ENCODE measurements at places on chromosomes 13 and 19. TPM values are rescaled to one million over a fixed set of nuclear protein-coding genes. Genes with fewer than 3 reads are reported as not detected.
A peak's percentile ranks its signal among the peaks of the same experiment; 100 is the strongest.

GRCh38 chr19:48859711-48860572, 8.5 kb downstream of the PLEKHA4 start:
- H3K36me3 ChIP-seq, result no peaks in the 10 kb centered on the region
- peak overlapping the region; percentile 5 for H3K27ac ChIP-seq
- no peak overlapping the region for H3K4me3 ChIP-seq
- no peaks in the 10 kb centered on the region for H3K27me3 ChIP-seq
- peaks cover 8% of the 10 kb centered on the region for H3K4me1 ChIP-seq

GRCh38 chr13:23231241-23231640, 50.5 kb downstream of the SGCG start:
- H3K27ac ChIP-seq, result no peak overlapping the region
- no peaks in the 10 kb centered on the region for H3K27me3 ChIP-seq
- no peaks in the 10 kb centered on the region for H3K36me3 ChIP-seq

DNA sequence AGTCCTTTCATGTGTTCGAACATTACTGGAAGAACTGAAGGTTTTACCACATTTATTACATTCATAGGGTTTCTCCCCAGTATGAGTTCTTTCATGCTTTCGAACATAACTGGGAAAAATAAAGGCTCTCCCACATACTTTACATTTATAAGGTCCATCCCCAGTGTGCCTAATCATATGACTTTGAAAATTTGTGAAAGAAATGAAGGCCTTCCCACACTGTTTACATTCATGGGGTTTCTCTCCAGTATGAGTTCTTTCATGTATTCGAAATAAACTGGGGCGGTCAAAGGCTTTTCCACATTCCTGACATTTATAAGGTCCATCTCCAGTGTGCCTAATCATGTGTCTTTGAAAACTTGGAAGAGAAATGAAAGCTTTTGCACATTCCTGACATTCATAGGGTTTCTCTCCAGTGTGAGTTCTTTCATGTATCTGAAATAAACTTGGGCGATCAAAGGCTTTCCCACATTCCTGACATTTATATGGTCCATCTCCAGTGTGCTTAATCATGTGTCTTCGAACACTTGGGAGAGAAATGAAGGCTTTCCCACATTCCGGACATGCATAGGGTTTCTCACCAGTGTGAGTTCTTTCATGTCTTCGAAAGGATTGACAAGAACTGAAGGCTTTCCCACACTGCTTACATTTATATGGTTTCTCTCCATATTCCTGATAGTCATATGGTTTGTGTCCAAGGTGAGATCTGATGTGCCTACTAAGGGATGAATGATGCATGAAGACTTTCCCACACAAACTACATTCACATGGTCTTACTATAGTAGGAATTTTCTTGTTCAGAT, 24.0 kb downstream of the ZNF564 start:
- H3K27ac ChIP-seq, result no peak overlapping the region
- H3K27me3 ChIP-seq, result peaks cover 5% of the 10 kb centered on the region
- peak; percentile 69 for DNase-seq
- peak overlapping the region; percentile 34 for H3K4me3 ChIP-seq

GRCh38 chr19:588093-588740, 1.5 kb upstream of the HCN2 start:
- no peak overlapping the region for H3K27ac ChIP-seq
- H3K36me3 ChIP-seq, result no peaks in the 10 kb centered on the region
- H3K27me3 ChIP-seq, result peaks cover 31% of the 10 kb centered on the region
- 0 out of 2 replicates have a peak overlapping the region, but pooled peaks have one; percentile 23 for H3K4me3 ChIP-seq
- peak; percentile 92 for DNase-seq
- H3K4me1 ChIP-seq, result peaks cover 5% of the 10 kb centered on the region

DNA sequence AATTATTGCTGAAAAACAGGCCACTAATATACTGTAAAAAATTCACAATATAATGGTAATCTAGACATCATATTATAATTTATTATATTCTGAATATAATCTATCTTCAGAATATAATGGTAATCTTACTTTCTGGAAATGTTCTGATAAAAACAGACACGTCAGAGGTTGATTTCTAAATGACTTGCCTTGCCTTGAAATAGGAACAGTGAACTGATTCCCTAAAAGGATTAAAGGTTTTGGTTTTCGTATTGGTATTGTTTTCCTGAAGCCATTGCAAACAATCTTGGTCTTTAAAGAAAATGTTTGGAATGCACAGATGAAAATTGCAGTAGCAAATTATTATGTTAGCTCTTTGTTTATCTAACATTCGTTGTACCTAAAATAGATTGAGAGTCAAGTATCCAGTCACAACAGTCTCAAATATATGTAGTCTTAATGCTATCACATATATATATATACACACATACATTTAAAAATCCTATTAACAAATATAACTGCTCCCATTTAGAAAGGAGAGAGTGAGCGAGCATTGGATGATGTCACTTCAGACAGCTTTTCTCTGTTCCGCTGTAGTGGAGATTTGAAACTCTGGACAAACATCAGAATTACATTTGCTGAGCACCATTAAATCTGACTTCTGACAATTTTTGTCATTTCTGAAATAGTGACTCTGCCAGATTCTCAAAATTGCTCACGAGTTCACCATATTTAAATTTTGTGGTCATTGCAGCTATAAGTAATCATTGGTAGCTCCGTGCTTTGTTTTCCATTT, 1.7 kb downstream of the ITM2B start:
- H3K27ac ChIP-seq, result peak overlapping the region; percentile 80
- H3K36me3 ChIP-seq, result no peaks in the 10 kb centered on the region
- no peak for DNase-seq
- peaks cover 54% of the 10 kb centered on the region for H3K4me1 ChIP-seq
- peaks cover 4% of the 10 kb centered on the region for H3K27me3 ChIP-seq

DNA sequence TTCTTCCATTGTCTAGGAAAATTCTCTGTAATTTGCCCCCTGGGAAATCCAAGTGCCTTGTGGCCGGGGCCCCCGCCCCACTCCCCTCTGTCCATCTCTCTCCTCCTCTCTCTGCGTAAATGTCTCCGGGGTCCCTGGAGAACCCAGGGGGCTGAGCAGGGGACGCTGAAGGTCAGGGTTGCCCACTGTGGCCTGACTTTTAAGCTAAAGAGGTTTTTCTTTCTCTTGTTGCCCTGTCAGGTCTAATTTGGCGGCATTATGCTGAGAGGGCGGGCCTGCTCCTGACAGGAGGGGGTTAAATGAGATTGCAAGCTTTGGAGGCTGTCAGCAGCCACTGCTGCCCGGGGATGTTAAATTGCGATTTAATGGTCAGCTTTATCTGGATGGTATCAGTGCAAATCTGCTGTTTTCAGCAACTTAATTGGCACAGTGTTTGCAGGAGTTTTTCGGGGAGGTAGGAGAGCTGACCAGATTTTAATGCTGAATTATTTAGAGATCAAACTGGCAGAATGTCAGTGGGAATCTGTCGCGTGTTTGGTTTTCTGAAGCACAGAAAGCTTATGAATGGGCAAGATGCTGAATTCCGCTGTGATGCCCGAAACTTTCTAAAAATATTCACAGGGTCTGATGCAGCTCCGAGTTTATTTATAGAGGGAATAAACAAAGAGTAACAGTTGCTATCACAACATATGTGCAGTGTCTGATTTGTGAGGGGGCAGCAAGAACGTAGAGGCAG, 93.2 kb upstream of the SOX1 start:
- no peaks in the 10 kb centered on the region for H3K27me3 ChIP-seq
- no peak overlapping the region for H3K4me3 ChIP-seq
- no peak overlapping the region for H3K27ac ChIP-seq
- DNase-seq, result no peak
- no peaks in the 10 kb centered on the region for H3K36me3 ChIP-seq
- H3K4me1 ChIP-seq, result peaks cover 3% of the 10 kb centered on the region

GRCh38 chr19:51251468-51251820, 564 bp downstream of the SIGLECL1 start:
- no peaks in the 10 kb centered on the region for H3K4me1 ChIP-seq
- no peaks in the 10 kb centered on the region for H3K36me3 ChIP-seq
- no peak overlapping the region for H3K27ac ChIP-seq

- peak overlapping the region; percentile 98 for H3K27ac ChIP-seq
- peak overlapping the region; percentile 39 for H3K4me3 ChIP-seq
- DNase-seq, result peak; percentile 53
Observed at GRCh38 chr13:35988648-35989081, 142.5 kb downstream of the DCLK1 start.

- no peak overlapping the region for H3K27ac ChIP-seq
- no peaks in the 10 kb centered on the region for H3K4me1 ChIP-seq
- no peak for DNase-seq
- no peaks in the 10 kb centered on the region for H3K27me3 ChIP-seq
- no peak overlapping the region for H3K4me3 ChIP-seq
Observed at GRCh38 chr13:19910336-19911072, 47.1 kb upstream of the ZMYM5 start.

- DNase-seq, result no peak
- H3K4me3 ChIP-seq, result no peak overlapping the region
- no peaks in the 10 kb centered on the region for H3K27me3 ChIP-seq
- H3K4me1 ChIP-seq, result no peaks in the 10 kb centered on the region
Observed at GRCh38 chr19:18478545-18479311, 40.8 kb upstream of the ISYNA1 start.

GRCh38 chr13:113901231-113901630, 37.4 kb upstream of the GAS6 start:
- no peaks in the 10 kb centered on the region for H3K4me1 ChIP-seq
- no peak for DNase-seq
- H3K27ac ChIP-seq, result no peak overlapping the region
- no peaks in the 10 kb centered on the region for H3K27me3 ChIP-seq
- H3K4me3 ChIP-seq, result no peak overlapping the region
- no peaks in the 10 kb centered on the region for H3K36me3 ChIP-seq

GRCh38 chr13:41418027-41418426, 39.3 kb upstream of the RGCC start:
- H3K36me3 ChIP-seq, result no peaks in the 10 kb centered on the region
- no peaks in the 10 kb centered on the region for H3K27me3 ChIP-seq
- H3K4me3 ChIP-seq, result no peak overlapping the region
- H3K4me1 ChIP-seq, result no peaks in the 10 kb centered on the region
- DNase-seq, result no peak
- no peak overlapping the region for H3K27ac ChIP-seq

- peak; percentile 67 for DNase-seq
- H3K27me3 ChIP-seq, result peaks cover 6% of the 10 kb centered on the region
- H3K36me3 ChIP-seq, result no peaks in the 10 kb centered on the region
- no peaks in the 10 kb centered on the region for H3K4me1 ChIP-seq
- H3K27ac ChIP-seq, result no peak overlapping the region
- H3K4me3 ChIP-seq, result peak overlapping the region; percentile 70
Observed at GRCh38 chr19:11578258-11579142, 1.1 kb upstream of the ACP5 start.

LRRC63 gene
- total RNA-seq, result not detected

CAPN12 gene
- 8.0 TPM for total RNA-seq

ZNF135 gene
- 9.8 TPM for total RNA-seq

ZNF699 gene
- 11.8 TPM for total RNA-seq

MAP2K2 gene
- 151 TPM for total RNA-seq

C2CD4C gene
- 12.5 TPM for total RNA-seq

ZSCAN5A gene
- 7.5 TPM for total RNA-seq

NLRP9 gene
- total RNA-seq, result not detected

LRRC4B gene
- total RNA-seq, result 13.2 TPM
